Calu3 (cell line): ENCODE measurements at places on chromosomes 6 and 20. TPM values are rescaled to one million over a fixed set of nuclear protein-coding genes. Genes with fewer than 3 reads are reported as not detected.
A peak's percentile ranks its signal among the peaks of the same experiment; 100 is the strongest.

CST4 gene
- total RNA-seq: not detected in 2 replicates

NOL7 gene
- total RNA-seq: 44.5 and 44.7 TPM in 2 replicates

ECT2L gene
- not detected in 2 replicates for total RNA-seq

RAB23 gene
- total RNA-seq: 10.9 and 11.0 TPM in 2 replicates

MAFB gene
- total RNA-seq: 0.10 and 0.17 TPM in 2 replicates

CTCFL gene
- total RNA-seq: not detected in 2 replicates

DNA sequence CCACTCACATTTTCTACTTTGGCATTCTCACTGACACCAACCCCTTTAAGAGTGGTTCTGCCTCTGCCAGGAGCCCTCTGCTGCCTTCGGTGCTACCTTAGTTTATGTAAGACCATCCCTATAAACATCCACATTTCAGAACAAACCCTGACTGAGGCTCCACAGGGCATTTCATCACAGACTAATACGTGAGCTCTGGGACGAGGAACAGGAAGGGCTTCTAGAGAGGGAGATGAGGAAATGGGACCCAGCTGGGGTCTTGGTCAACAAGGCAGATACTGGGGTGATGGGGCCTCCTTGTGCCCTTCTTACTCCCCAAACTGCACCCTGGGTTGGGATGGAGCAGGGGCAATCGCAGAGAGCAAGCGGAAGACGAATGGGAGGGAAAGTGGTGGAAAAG lies 86.5 kb upstream of the FYN start:
- DNase-seq: no peak
- no peak overlapping the region for H3K4me3 ChIP-seq
- no peaks in the 10 kb centered on the region for H3K36me3 ChIP-seq
- no peaks in the 10 kb centered on the region for H3K27me3 ChIP-seq
- no peaks in the 10 kb centered on the region for H3K4me1 ChIP-seq
- no peak overlapping the region for H3K27ac ChIP-seq

DNA sequence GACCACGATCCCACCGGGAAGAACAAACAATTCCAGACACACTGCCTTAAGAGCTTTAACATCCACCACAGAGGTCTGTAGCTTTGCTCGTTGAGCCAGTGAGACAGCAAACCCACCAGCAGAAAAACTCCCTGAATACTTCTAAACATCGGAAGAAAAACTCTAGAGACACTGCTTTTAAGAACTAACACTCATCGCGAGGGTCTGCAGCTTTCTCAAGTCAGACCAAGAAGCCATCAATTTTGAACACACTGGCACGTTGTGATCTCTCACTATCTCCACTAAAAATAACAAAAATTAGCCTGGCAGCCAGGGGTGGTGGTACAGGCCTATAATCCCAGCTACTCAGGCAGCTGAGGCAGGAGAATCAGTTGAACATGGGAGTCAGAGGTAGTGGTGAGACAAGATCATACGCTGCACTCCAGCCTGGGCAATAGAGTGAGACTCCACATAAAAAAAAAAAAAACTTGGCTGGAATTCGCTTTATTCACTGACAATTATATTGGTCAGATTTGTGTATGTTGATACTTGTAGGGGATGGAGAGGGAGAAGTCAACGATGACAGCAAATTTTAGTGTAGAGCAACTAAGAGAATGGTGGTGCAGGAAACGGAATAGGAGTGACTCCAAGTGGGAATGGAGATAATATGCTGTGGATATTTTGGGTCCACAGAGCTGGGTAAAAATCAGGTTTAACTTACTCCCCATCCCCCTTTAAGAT lies 860 bp upstream of the TMEM14C start:
- peaks cover 20% of the 10 kb centered on the region for H3K36me3 ChIP-seq
- peak overlapping the region; percentile 86 for H3K27ac ChIP-seq
- no peak for DNase-seq
- no peaks in the 10 kb centered on the region for H3K27me3 ChIP-seq

- H3K27me3 ChIP-seq: no peaks in the 10 kb centered on the region
- DNase-seq: no peak
- peaks cover 27% of the 10 kb centered on the region for H3K4me1 ChIP-seq
- no peak overlapping the region for H3K4me3 ChIP-seq
- peaks cover under 1% of the 10 kb centered on the region for H3K36me3 ChIP-seq
Observed at GRCh38 chr6:152100183-152100618, 292.7 kb downstream of the ESR1 start.

DNA sequence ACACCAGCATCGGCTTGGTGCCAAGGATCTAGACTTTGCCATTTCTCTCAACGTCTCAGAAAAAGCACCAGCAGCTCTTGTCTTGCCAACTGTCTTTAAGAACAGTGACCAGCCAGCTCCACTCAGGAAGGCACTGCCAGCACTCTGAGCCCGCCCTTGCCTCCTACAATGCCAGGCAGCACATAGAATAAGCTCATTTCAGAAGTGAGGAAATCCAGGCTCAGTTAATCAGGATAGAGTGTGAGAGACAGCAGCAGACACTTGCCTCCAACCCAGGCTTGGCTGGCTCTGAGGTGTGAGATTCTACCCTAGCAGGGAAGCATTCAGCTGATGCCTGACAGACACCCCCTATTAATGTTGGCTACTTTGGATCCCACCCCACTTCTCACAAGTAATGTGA lies 4.3 kb upstream of the SYNDIG1 start:
- peaks cover 14% of the 10 kb centered on the region for H3K27me3 ChIP-seq
- no peak overlapping the region for H3K27ac ChIP-seq
- no peak overlapping the region for H3K4me3 ChIP-seq
- no peaks in the 10 kb centered on the region for H3K36me3 ChIP-seq
- H3K4me1 ChIP-seq: no peaks in the 10 kb centered on the region

DNA sequence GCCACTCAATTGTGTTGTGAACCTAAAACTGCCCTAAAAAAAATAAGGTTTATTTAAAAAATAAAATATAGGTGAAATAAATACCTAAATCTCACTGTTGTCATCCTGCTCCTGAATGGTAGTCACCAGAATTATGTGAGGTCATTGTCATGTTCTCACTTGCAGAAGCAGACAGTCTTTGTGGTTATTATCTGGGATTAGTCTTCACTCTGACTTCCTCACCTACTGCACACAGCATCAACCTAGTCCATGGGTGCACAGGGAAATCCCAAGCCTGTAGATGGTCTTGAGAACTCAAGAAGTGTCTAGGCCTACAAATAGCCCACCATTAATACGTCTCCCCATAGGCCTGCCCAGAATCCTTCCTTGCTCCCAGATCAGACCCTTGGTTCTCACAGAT lies 97.0 kb downstream of the FOXF2 start:
- no peaks in the 10 kb centered on the region for H3K36me3 ChIP-seq
- peaks cover 9% of the 10 kb centered on the region for H3K4me1 ChIP-seq
- H3K27ac ChIP-seq: no peak overlapping the region
- no peaks in the 10 kb centered on the region for H3K27me3 ChIP-seq
- no peak overlapping the region for H3K4me3 ChIP-seq

- H3K36me3 ChIP-seq: no peaks in the 10 kb centered on the region
- no peak for DNase-seq
- no peak overlapping the region for H3K27ac ChIP-seq
- H3K27me3 ChIP-seq: no peaks in the 10 kb centered on the region
- H3K4me3 ChIP-seq: no peak overlapping the region
- H3K4me1 ChIP-seq: no peaks in the 10 kb centered on the region
Observed at GRCh38 chr6:150549007-150549406, 50.7 kb upstream of the PLEKHG1 start.

- no peaks in the 10 kb centered on the region for H3K27me3 ChIP-seq
- no peaks in the 10 kb centered on the region for H3K36me3 ChIP-seq
- no peak for DNase-seq
Observed at GRCh38 chr6:139612135-139612465, 237.7 kb upstream of the CITED2 start.

DNA sequence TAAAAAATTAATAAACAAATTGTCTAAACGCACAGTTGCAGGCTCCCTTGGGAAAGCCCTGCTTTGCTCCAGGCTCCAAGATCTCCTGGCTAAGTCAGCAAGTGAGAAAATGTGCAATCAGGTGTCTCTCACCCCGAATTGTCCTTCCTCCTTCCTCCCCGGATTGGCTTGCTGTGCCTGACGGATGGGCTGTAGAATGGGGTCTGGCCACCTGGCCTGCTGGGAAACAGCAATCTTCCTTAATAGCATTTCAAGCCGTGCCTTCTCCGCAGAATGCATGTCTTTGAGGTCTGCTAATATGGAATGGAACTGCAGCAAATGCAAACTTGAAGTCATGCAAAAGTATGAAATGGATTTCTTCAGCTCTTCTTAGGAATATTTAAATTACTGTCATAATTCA lies 43.7 kb upstream of the CDKAL1 start:
- H3K27ac ChIP-seq: no peak overlapping the region
- H3K36me3 ChIP-seq: peaks cover 68% of the 10 kb centered on the region
- H3K27me3 ChIP-seq: no peaks in the 10 kb centered on the region
- H3K4me1 ChIP-seq: no peaks in the 10 kb centered on the region
- H3K4me3 ChIP-seq: no peak overlapping the region

DNA sequence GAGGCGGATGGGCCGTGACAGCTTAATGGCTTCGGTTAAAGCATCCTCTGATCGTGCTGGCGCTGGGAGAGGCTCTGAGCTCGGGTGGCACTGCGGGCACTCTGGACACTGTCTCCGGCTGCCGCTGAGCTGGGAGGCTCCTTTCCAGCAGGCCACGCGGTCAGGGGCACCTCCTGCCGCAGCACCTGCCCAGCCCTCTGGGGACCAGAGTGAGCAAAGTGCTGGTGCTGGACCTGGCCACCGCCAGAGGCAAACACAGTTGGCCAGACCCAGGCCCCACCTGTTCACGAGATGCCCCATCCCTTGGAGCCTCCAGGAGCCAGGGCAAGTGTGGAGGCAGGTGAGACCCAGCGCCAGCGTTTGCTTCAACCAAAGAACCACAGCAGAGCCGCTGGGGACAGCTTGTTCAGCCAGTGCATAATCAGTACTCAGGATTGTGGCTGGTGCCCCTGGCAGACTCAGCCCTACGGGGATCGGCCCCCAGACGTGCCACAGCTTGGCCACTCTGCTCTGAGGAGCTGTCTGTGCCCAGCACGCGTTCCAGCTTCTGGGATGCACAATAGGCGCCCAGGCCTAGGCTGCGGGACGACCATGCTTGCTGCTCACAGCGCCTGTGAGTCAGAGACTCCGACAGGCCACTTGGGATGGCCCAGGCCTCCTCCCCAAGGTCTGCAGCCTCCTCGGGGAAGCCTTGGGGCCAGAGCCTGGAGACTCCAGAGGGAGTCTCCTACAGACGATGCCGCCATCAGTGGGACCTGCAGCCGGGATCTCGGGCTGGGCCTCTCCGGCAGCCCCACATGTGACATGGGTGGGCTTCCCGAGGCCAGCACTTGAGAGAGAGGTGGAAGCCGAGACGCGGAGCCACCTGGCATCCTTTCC lies 38.2 kb upstream of the SLCO4A1 start:
- no peak overlapping the region for H3K4me3 ChIP-seq
- H3K4me1 ChIP-seq: peaks cover 10% of the 10 kb centered on the region
- no peak overlapping the region for H3K27ac ChIP-seq
- no peak for DNase-seq

- DNase-seq: peak; percentile 85
- H3K4me1 ChIP-seq: peaks cover 39% of the 10 kb centered on the region
- peak within 1 kb of the TSS; percentile 74 for H3K4me3 ChIP-seq
- peaks cover 31% of the 10 kb centered on the region for H3K36me3 ChIP-seq
Observed at GRCh38 chr6:114342826-114343781, at the start of gene HS3ST5. TSS of gene HS3ST5 (minus strand) at chr6:114343023. CDS start at chr6:114062845, 280,178 bp downstream.

DNA sequence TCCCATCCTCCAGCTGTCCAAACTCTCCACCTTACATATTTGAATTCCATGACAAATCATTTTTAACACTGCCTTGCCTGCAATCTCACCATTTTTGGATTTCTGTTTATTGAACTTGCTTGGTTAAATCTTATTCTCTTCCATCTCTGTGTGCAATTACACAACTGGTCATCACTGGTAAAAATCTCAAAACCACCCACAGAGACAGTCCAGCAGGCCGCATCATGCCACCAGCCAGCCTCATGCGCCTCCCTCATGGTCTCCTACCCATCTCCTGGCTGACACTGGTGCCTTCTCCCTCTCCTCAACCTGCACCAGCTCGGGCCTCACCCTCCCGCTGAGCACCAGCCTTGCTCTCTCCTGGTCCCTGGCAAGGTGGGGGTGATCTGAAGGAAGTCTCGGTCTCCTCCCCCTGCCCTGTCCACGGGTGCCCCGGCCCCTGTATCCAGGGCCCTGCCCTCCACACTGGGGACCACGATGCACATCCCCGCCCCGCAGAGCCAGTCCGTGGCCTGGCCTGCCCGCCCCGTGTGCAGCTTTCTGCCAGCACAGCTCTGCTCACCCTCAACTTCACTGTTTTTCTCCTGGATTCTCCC lies 92.0 kb downstream of the THBS2 start:
- no peak for DNase-seq
- H3K36me3 ChIP-seq: peaks cover 11% of the 10 kb centered on the region
- H3K27ac ChIP-seq: no peak overlapping the region
- no peaks in the 10 kb centered on the region for H3K27me3 ChIP-seq
- H3K4me1 ChIP-seq: peaks cover 12% of the 10 kb centered on the region

DNA sequence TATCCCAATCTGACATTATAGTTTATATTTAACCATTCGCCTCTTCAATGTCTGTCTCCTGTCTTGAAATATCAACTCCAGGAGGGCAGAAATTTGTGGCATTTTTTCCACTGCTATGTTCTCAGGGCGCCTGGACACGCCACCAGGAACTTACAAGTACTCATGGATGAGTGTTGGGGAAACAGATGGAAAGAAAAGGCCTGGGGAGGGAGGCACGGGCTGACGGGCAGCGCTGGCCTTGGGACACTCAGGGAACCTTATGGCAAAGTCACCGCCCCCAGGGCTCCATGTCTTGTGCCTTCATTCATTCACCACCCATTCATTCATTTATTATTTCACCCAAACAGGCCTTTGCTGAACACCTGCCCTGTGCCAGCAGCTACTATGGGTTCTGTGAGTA lies 222.9 kb downstream of the PREX1 start:
- H3K27ac ChIP-seq: no peak overlapping the region
- H3K4me1 ChIP-seq: no peaks in the 10 kb centered on the region

- no peaks in the 10 kb centered on the region for H3K4me1 ChIP-seq
- no peak overlapping the region for H3K27ac ChIP-seq
- peaks cover 17% of the 10 kb centered on the region for H3K27me3 ChIP-seq
- no peak for DNase-seq
Observed at GRCh38 chr6:14190191-14190928, 72.8 kb downstream of the CD83 start.
